ENCODE measurements at places on chromosomes 1 and 21.

- DNase-seq: no peak
Observed at GRCh38 chr1:1058921-1059493, 15.1 kb downstream of the RNF223 start.

DNA sequence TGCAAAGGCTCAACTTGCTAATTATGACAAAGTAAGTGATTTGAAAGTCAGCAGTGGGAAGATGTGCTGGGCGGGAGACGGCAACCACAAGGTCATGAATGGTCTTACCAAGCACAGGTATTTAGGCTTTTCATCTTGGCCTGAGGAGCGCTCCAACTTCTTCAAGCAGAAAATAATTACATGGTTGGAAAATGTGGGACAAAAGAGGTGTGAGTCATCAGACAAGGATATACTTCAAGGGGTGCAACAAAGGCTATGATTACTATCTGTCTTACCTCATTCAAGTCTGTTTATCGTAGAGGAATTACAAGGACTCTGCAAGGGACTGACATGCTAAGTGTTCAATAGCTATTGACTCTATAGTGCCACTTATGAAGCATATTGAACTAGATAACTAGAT, 2005.7 kb downstream of the MRPL39 start:
- DNase-seq: no peak

GRCh38 chr1:71656902-71657301, 576.1 kb upstream of the ZRANB2 start:
- no peak for DNase-seq

DNA sequence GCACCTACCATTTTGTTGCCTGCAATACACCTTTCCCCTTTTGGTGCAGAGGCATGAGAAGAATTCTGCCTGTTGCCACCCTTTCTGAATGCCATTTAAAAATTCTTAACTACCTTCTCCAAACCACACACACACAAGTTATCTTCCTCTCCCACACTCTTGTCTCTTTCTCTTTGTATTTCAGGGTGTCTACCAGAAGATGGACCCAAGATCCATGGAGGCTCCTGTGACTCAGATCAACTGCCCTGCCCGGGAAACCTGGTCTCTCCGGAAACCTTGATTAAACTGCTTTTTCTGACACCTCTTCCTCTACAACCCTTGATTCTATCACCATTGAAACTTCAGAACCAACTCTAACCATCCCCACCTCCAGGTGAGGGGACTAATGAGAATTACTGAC, 2.4 kb upstream of the TARS2 start:
- peak; percentile 5 for DNase-seq

GRCh38 chr1:185152187-185152767, 4.5 kb downstream of the TRMT1L start:
- DNase-seq: no peak

DNA sequence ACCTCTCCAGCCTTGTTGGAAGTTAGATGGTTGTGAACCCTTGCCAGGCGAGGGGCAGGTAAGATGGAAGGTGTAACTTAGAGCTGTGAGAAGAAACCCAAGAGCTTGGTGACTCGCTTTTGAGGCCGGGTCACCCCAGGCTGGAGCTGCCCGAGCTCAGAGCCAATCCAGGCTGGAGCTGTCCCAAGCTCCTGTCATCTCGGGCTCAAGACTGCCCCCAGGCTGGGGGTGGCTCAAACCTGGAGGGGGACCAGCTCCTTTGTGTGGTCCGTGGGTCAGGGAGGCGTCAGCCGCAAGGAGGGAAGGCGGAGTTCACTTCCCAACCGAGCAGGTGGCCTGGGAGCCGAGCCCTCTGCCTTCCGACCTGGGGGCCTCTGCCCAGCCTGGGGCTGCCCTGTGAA, 2.0 kb downstream of the HUNK start:
- no peak for DNase-seq

GRCh38 chr1:228211531-228212414, 3.9 kb downstream of the OBSCN start:
- no peak for DNase-seq

DNA sequence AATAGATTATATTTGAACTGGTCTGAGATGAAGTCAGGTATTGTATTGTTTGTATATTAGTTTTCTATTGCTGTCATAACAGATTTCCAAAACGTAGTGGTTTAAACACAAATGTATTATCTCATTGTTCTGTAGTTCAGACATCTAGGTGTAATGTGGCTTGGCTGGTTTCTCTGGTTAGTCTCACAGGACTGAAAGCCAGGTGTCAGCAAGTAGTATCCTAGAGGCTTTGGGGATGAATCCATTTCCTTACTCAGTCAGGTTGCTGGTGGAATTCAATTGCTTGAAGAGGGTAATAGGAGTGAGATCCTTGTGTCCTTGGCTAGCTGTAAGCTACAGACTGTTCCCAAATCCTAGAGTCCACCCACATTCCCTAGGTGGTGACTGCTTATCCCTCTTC, 675.8 kb downstream of the NCAM2 start:
- DNase-seq: no peak

GRCh38 chr21:38740090-38740489, 65.6 kb upstream of the ETS2 start:
- no peak for DNase-seq

DNA sequence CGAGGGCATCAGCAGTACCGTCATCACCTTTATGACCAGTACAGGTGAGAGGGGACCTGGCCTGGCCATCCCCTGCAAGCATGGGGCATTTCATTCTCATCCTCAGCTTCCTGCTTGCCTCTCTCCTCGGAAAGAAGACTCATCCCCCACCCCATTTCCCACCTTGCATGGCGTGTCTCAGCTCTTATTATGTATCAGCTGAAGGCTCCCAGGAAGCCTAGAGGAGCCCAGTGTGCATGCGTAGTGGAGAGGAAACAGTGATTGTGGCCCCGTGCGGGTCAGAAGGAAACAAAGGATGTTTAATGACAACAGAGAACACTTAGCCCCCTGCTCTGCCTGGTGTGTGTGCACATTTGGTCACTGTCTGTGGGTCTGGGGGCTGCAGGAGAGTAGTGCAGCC, 40.3 kb upstream of the CNTN2 start:
- no peak for DNase-seq

DNA sequence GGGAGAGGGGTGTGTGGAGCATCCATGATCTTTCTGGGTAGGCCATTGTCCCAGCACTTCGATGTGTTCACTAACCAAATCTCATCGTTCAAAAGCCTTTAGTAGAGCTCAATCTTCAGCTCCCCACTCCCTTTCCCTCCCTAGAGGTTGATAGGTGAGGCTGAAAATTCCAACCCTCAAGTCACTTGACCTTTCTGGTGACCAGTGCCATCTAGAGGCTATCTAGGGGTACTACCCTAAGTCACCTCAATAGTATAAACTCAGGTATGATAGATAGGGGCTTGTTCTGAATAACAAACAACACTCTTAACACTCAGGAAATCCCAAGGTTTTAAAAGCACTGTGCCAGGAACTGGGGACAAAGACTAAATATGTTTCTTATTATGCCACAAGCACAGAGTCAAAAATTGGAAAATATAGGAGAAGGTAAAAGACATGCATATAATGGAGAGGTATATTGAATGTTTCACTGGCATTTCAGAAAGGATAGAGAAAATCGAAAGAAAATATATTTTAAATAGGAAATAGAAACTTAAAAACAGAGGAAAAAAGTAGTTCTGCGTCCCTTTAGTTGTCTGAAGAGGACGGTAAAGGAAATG, 42.9 kb upstream of the CD53 start:
- DNase-seq: peak; percentile 35

GRCh38 chr1:207077470-207078377, 10.9 kb upstream of the C4BPB start:
- DNase-seq: peak; percentile 6

DNA sequence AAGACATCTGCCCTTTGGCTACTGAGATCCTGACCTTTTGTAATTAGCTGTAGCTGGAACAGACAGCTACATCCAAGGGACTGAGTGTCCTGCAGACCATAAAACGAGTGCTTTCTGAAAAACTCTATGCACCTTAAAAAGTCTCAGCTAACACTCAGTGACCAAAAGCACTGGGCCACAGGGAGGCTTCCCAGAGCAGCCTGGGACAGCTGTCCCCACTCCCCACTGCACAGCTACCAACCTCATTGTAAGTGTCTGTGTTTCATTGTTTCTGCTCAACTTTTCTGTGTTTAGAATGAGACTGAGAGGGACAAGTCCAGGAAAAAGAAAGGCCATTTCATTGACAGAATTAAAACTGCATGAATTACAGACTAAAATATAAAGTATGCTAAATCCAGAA, 80.7 kb downstream of the SMYD2 start:
- DNase-seq: no peak

DNA sequence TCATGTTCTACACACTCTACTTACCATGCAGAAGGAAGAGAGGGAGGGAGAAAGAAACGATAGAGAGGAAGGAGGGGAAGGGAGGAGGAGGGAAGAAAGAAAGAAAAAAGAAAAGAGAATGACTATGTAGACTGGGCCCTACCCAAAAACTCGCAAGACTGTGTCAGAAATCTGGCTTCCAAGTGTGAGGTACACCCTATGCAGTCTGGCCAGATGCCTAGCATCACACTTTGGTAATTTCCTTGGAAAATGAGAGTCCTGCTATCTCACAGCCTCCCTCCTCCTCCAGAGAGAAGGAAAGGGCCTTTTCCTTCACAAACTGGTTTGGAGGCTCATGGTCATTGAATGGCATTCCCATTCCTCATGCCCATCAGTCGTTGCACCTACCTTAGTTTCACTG, 86.4 kb upstream of the LRRC8D start:
- DNase-seq: no peak

- no peak for DNase-seq
Observed at GRCh38 chr1:85151446-85151845, 49.4 kb downstream of the SYDE2 start.

- no peak for DNase-seq
Observed at GRCh38 chr1:157000686-157001085, 44.9 kb downstream of the ARHGEF11 start.

DNA sequence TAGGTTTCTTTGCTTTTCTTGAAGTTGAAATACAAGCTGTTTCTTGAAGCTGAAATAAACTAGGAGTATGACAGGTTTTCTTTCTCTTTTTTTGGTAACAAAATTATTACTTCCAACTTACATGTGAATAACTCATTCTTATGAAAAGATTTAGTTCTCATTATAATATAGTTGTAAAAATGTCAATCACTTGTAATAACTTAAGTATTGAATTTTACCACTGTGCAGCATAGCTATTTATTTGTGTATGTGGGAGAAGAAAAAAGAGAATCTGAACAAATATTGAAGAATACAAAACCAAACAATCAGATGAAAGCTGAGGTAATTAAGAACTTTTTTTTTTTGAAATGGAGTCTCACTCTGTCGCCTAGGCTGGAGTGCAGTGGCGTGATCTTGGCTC, 11.1 kb downstream of the CLIC4 start:
- no peak for DNase-seq

DNA sequence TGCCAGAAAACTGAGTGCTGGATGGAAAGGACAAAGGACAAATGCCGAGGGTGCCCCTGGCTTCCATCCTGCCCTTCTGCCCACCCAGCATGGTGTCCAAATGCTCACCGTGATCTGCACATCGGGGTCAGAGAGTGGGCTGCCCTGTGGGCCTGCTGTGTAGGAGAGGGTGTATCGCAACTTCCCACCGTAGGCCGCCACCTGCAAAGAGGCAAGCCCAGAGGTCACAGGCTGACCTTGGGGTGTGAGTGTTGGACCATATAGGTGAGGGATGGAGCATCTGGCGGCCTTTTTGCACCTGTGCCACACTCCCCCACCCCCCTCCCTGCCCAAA, 53.5 kb downstream of the LDLRAD2 start:
- no peak for DNase-seq

GRCh38 chr21:33116676-33117075, 46.7 kb downstream of the OLIG1 start:
- no peak for DNase-seq

DNA sequence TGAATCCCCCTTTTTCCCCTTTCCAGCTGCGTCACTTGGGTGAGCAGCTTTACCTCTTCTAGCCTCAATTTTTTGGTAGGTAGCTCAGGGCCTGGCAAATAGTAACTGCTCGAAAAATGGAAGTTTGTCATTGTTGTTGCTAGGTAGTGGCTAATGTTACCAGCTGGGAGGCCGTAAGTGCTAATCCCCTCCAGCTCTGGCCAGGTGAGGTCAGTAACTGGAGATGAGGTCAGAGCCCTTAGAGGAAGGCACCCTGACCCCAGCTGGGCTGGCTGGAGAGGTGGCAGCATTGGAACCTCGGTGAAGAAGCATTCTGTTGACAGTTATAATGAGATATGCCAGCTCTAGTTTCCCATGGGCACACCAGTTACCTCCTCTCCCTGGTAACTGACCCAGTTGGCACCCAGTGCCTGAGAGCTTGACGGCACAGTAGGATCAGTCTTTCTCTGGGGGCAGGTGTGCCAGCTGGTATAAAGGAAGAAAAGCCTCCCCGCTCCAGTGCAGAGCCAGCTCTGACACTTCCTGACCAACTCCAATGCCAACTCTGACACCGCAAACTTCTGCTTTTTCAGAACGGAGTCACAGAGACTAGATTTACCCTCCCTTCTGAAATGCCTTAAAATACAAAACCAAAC, 35.0 kb upstream of the SLC2A1 start:
- DNase-seq: no peak

All from NCI-H1694 (cell line).